C1 segment of cervical spinal cord (tissue), 14 donors: ENCODE measurements at places on chromosomes 7 and 10.

DNA sequence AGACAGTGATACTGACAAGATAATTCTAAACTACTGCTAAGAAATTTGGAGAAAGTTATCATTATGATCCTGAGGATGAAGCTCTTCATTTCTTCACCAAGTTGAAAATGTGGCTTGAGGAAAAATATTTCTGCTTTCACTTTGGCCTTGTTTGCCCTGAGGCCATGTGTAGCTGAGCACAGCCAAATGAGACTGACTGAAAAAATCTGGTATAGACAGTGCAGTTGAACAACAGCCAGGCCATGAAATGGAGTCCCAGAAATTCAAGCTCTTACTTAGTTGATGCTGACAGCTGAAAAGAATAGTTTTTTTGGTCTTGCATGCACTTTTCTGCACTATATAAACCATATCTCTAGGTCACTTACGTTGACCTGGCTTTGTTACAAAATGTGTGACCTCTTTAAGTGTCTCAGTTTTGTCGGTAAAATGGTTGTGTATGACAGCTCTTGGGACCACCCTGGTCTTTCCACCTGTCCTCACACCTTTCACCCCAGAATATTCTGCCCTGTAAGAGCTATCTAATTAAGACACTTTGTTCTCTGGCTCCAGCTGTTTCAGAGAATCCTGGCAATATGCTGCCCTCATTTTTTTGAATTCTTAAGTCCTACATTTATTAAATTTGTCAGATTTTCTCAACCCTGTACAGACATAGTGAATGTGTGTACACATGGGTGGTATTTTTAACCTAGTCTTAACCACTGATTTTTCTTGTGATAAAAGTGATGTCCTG, 91.3 kb downstream of the CD36 start:
- DNase-seq, result no peak

- DNase-seq, result no peak
These were observed 22.6 kb upstream of the DLG5 start for GRCh38 chr10:77949167-77949566.

DNA sequence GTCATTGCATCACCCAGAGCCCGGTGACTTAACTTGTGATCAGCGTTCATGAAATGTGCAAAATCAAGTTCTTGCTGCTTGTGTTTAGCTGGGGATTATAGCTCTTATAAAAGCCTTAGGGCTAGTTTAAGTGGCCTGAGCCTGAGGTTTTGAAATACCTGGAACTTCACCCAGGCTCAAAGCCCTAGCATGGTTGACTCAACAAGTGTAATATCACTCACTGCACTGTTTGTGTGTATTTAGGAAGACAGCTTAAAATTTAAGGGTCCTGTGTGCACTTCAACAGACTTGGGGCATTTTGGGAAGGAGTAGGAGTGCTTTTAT, 489.5 kb downstream of the GATA3 start:
- no peak for DNase-seq

- DNase-seq, result no peak
These were observed 523 bp upstream of the CDH23 start for GRCh38 chr10:71396084-71396710.

- DNase-seq, result no peak
These were observed 23.0 kb upstream of the ZMYND11 start for GRCh38 chr10:112246-112645.

DNA sequence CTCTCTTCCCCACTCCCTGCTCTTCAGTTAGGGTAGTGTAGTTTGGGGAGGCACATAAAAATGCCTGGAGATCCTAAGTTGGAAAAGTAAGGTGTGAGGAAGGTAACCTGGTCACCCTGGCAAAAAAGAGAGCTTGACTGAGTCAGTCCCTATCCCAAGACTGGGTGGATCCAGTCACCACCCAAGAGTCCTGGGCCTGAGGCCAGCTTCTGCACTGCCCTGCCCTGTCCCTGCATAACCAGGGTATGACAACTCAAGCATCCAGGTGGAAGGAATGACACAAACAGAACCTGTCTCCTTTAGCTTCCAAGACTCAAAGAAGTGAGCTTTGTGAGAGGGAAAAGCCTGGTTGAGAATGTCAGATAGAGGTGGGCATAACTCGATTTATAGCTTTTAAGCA, 26.9 kb upstream of the SORBS1 start:
- no peak for DNase-seq

DNA sequence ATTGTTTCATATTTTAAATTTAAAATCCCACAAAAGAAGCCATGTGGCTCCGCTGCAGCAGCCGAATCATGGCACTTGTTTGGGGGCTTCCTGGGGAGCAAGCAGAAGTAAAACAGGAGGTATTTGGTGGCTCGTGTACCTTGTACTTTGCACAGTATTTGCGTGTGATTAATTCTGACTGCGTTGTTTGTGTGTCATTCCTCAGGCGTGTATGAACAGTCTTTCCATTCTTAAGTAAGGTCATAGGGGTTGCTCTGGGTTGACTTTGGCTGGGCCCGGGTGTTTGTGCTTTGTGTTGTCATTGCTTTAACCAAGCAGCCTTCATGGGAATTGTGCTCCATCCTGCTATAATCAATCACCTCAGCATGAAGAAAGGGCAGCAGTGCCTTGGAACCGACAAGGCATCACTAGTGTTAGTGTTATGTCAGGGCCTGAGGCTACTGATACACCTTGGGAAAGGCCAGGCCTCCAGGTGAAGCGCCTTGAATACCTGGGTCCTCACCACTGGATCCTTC, 182.4 kb downstream of the ARHGAP21 start:
- DNase-seq, result no peak

GRCh38 chr7:2488681-2489080, 12.5 kb upstream of the GRIFIN start:
- no peak for DNase-seq

GRCh38 chr7:121012919-121013318, 24.4 kb downstream of the CPED1 start:
- DNase-seq, result no peak

DNA sequence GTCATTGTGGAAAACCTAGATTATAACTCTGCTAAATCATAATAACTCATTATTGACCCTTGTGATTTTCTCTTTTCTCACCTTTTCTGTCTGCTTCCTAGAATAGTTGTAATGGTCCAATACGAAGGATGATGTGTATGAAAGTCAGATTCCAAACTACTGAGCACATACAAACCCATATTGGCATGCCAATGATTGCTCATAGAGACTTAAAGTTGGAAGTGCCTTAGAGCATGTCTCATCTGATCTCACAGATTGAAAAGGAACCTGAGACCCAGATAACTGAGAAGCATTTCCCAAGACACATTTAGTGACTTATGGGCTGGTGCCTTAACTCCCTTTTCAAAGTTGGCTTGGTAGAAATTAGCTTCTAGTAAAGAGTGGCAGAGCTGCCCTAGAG, 594.3 kb downstream of the REEP3 start:
- no peak for DNase-seq

DNA sequence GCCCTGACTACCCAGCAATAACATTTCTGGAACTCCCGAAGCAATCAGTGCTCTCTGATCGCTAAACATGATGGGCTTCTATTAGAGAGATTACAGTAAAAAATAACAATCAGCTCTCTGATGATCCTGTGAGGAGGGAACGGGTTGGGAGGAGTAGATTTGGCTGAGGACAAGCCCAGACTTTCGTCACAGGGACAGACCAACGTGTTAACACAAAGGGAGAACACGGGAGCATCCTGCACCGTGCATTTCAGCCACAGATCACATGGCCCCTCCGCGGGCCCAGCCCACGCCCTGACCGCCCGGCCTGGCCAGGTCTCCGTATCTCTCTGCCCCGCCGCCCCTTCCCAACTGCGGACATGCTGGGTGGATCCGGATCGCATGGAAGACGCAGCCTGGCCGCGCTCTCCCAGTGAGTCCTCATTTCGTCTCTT, 95.0 kb upstream of the AGBL3 start:
- peak; percentile 70 for DNase-seq

DNA sequence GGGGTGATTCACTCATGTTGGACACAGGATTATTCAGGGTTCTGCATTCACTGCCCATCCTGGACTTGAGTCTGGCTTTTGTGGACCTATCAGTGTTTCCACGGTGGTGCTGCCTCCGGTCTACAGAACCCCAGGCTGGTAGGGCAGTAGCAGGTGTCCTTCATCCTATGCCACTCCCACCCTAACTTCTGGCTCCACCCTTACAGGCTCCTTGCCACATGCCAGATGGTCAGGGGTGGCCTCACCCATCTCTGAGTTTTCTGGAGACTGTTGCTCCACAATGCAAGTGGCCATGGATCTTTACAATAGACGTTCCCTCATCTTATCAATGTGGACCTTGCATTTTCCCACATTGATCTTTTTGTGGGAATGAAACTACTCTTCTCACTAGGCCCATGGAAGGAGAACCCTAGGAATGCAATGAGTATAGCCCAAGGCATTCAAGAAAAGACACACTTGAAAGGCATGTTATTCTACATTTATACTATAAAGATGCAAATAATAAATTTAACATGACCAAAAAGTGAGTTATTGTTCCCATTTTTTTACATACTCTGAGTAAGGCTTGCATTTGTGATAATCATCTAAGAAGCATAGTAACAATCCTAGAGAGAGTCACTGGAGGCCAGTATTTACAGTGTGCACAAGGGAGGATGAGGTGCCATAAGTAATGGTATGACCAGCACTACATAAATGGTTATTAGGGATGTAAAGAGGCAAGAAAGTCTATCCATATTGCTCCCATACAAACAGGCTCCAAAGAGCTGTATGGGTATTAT, 57.4 kb upstream of the ADO start:
- no peak for DNase-seq

DNA sequence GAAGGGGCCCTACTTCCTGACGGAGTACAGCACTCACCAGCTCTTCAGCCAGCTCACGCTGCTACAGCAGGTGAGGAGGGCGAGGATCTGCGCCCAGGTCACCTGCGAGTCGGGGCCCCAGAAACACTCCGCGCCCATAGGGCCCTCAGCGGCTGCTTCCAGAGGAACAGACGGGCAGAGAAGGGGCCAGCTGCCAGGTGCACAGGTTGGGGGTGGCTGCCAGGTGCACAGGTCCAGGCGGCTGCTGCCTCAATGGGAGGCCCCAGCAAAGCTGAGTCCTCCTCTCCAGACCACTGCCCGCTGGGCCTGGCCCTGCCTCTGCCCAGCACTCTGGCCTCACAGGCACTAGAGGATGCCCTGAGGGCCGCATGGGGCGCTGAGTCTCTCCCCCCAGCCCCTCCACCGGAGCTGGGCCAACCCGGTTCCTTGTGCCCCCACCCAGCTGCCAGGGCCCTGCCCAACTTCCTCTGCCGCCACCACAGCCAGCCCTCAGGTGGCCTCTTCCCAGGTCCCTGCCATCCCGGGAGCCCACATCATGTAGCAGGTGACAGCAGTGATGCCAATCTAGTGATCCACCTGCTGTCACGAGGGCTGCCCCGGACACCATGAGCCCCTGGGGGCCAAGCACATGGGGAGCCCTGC, 17.0 kb upstream of the UTF1 start:
- no peak for DNase-seq

- no peak for DNase-seq
These were observed 142.0 kb downstream of the SRPK2 start for GRCh38 chr7:105246679-105247078.

DNA sequence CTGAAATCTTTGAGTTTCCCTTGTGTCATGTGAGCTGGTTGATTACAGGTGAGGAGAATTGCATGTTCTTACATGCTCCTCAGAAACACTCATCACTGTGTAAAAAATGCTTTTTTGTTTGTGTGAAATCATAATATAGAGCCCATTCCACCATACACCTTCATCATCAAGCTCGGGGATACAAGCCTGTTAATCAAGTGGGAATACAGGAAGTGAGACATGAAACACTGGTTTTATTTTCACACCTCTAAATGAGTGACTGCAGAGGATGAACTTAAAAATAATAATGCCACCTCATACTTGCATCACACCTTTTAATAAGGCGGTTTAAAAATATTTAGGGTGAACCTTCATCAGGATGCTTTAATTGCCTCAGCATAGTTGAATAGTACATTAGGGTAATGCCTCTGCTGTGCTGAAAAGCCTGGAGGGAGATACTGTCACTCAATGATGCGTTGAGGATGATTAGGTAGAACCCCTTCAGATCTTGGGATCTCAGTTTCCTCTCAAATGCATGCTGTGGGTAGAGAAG, 164.6 kb downstream of the AUTS2 start:
- no peak for DNase-seq

DNA sequence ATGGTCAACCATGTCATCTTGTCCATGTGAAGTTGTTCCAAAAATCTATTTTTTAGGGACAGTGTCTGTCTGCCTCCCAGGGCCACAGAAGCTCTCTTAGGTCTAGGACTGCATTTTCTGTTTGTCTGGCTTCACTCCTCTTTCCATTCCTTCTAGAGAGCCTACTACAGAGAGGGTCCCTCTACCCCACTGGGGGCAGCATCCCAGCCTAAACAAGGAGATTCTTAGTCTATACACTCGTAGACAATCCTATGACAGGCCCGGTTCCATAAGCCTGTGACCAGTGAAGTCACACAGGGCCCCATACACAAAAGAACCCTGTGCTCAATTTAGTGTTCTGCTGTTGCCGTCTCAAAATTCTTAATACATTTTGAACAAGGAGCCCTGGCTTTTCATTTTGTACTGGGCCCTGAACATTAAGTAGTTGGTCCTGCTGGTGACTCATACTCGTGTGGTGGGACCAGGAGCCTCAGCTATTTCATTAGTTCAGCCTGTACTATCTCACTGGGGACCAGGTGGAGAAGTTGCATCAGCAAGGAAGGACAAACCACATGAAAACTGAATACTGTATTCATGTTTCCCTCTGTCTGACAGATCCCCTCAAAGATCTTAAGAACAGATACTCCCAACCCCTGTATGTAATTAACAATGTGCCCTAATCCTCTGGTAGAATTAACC, 23.5 kb upstream of the FAM180A start:
- no peak for DNase-seq

- no peak for DNase-seq
These were observed 11.0 kb downstream of the FAM25A start for GRCh38 chr10:87030912-87031635.

- no peak for DNase-seq
These were observed 30.5 kb downstream of the ITPRIP start for GRCh38 chr10:104307576-104308438.

DNA sequence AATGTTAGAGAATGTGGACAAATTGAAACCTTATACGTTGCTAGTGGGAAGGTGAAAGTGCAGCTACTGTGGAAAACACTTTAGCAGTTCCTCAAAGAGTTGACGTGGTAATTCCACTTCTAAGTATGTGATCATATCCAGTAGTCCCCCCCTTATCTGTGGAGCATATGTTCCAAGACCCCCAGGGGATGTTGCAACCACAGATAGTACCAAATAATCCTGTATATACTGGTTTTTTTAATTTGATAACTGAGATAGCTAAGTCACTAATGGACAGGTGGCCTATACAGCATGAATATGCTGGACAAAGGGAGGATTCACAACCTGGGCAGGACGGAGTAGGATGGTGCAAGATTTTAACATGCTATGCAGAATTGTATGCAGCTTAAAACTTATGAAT, 36.8 kb downstream of the PCGF5 start:
- no peak for DNase-seq
